ENCODE measurements at places on chromosomes 2 and 18.
A peak's percentile ranks its signal among the peaks of the same experiment; 100 is the strongest.

DNA sequence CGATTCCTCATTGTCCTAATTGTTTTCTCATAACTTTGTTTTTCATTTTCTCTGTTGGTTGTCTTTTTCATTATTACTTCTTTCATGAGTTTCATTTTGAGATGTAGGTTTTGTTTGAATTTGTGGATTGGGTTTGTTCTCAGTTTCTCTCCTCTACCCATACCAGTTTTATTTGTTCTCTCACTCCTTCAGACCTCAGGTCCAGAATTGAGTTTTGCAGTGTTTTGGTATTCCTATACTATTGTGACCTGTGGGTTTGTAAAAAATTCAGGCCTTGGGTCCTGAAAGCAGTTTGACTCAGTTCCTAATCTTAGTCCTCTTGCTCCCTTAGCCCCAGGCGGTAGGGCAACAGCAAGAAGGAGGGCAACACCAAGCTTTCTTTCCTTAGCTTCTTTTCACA, 28.3 kb upstream of the UBE2E3 start:
- no peak for DNase-seq

DNA sequence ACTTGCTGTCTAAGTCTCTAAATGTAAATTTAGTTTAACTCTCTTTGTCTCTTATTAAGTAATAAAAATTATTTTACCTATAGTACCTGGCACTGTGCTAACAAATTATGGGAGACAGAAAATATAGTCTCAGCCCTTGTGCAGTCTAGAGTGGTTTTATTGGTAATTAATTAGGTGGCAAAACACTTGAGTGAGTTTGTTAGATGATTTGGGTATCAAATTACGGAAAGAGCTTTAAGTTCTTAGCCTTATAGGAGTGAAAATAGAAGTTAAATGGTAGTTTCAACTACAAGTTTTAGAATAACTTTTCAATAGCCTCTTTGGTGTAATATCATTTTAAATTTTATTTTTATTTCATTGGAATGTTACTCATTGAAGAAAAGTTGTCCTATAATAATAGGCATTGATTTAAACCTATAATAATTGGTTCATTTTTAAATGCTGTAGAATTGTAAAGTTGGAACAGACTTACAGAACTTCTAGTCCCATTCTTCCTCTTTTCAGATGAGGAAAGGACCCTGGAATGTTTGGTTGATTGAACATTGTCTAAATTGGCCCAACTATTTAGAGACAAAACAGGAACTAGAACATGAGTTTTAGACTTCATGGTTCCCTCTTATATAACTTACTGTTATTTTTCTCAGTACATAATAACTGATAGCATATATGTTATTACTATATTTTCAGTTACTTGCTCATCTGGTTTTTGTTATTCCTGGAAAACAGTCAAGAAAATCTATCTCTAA, 10.2 kb upstream of the HTR2B start:
- no peak for DNase-seq

- no peak for DNase-seq
Measured at GRCh38 chr2:207311316-207312005, 145.7 kb upstream of the KLF7 start.

DNA sequence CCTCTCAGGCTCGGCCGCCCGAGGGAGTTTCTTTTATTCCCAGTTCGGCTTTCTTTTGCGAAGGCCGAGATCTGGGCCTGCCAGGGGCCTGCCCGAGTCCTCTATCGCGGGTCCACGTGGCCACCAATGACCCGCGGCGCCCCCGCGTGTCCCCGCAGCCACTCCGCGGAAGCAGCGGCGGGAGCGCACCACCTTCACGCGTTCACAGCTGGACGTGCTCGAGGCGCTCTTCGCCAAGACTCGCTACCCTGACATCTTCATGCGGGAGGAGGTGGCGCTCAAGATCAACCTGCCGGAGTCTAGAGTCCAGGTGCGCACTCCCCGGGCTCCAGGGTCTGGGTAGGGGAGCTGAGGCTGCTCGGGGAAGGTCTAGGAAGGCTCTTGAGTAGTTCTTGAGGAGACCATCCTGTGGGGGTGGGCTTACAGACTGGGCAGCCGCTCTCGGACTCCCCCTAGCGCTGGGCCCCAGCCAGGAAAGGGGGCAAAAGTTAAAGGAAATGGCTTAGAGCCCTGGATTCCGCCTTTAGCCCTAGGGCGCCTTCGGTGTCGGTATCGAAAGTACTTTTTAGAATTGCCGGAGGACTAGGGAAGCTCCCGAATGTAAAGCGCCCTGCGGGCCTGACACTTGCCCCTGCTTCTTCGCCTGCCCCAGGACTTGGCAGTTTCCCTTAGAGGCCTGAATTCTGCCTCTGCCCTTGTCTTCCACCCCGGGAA, 3.4 kb downstream of the OTX1 start:
- DNase-seq, result no peak

GRCh38 chr2:239811111-239811781, 213.9 kb downstream of the NDUFA10 start:
- DNase-seq, result no peak

- DNase-seq, result no peak
Measured at GRCh38 chr2:20115902-20116301, 64.5 kb upstream of the LAPTM4A start.

DNA sequence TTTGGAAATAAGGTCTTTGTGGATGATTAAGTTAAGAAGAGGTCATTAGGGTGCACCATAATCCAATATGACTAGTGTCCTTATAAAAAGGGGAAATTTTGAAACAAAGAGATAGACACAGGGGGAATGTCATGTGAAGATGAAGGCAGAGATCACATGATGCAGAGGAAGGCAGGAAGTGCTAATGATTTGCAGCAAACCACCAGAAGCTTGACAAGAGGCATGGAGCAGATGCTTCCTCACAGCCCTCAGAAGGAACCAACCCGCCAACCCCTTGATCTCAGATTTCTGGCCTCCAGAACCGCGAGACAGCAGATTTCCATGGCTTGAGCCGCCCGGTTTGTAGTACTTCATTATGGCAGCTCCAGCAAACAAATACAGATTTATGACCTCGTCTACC, 17.4 kb upstream of the SMARCAL1 start:
- no peak for DNase-seq

DNA sequence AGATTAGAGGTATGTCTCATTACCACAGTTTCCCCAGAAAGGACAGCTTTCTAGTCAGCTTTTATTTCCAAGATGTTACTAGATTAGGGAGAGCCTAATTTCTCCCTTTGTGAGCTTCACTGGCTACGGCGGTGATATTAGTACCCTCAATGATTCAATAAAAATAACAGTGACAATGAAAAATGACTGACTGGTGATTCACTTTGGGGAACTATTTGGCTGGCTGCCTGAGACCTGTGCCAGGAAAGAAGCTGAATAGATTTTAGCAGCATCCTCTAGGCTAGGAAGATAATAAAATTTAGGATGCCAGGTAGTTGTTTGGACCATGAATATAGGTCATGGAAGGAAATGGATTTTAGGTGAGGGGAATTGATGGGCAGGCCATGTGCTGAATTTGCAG, 178.7 kb downstream of the FMNL2 start:
- no peak for DNase-seq

DNA sequence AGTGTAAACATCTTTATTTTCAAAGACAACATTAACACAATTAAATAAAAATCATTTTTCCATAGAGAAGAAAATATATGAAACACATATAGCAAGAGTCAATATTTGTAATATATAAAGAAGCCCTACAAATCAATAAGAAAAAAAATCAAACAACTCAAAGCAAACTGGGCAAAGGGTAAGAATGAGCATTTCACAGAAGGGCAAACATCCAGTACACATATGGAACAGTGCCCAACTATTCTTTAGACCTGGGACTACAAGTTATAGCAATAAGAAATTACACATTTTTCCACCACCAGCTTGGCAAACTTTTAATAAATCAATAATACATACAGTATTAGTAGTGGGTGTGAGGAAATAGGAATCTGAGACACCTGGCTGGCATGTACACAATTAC, 324.1 kb downstream of the CYP26B1 start:
- DNase-seq, result no peak

GRCh38 chr2:116467243-116467642, 1347.2 kb upstream of the DDX18 start:
- DNase-seq, result no peak

- no peak for DNase-seq
Measured at GRCh38 chr2:127560931-127561280, 25.4 kb downstream of the MYO7B start.

- DNase-seq, result no peak
Measured at GRCh38 chr2:46336283-46336959, 39.2 kb downstream of the EPAS1 start.

- no peak for DNase-seq
Measured at GRCh38 chr2:17461087-17461475, 57.2 kb downstream of the RAD51AP2 start.

DNA sequence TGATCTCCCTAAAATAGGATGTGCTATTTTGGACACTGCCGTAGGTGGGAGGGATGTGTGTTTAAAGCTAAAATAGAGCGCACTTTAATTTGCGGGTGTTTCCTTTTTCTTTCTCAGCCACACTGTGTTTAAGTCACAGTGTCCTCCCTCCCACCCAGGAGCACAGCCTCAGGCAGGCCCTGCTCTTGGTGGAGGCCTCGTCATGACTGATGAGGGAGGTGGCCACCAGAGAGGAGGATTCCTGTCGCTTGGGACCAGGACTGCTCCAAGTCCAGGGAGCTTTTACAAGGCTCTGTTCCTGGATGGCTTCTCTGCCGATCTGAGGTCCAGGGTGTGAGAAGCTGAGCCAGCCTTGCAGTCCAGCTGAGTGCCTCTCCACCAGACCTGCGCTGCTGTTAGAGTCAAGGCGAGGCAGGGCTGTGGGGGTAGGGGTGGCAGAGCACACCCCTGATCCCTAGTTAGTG, 33.5 kb downstream of the INPP4A start:
- DNase-seq, result no peak

DNA sequence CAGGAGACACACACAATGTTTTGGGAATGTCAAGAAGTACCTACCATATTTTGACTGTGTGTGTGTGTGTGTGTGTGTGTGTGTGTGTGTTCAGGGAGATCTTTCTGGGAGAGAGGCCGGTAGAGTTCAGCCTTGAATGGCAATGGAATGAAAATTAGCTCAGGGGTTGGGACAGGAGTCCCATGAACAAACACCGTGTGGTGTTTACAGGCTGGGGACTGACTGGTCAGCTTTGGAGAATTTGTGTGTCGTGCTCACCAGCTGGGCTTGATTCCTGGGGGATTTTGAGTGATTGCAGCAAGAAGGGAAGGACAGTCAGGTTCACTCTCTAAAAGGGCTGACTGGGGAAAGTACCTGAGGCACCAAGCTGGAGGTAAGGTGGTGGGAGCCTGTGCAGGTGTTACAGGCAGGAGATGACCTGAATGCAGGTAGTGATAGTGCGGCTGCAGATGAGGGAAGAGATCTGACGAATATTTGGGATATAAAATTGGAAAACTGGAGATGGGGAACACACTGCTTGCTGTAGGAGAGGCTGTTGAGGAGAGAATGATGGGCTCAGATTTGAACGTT, 2.5 kb upstream of the ADNP2 start:
- no peak for DNase-seq

GRCh38 chr18:28086670-28087552, 90.0 kb downstream of the CDH2 start:
- DNase-seq, result peak; percentile 38

DNA sequence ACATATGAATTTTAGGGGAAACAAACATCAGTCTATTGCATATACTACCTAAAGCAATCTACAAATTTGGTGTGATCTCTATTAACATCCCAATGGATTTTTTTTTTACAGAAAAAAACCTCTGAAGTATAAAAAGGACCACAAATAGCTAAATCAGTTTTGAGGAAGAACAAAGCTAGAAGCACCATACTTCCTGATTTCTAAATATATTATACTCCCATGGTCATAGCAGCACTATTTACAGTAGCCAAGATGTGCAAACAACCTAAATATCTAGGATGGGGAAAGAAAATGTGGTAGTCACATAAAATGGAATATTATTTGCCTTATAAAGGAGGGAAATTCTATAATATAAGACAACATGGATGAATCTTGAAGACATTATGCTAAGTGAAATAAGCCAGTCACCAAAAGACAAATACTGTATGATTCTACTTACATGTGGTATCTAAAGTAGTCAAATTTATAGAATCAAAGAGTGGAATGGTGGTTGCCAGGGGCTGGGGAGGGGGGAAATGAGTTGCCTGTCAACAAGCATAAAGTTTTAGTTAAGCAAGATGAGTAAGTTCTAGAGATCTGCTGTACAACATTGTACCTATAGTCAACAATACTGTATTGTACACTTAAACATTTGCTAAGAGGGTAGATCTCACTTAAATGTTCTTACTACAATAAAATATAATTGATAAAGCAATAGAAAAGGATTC, 17.6 kb upstream of the CASP8 start:
- DNase-seq, result no peak

DNA sequence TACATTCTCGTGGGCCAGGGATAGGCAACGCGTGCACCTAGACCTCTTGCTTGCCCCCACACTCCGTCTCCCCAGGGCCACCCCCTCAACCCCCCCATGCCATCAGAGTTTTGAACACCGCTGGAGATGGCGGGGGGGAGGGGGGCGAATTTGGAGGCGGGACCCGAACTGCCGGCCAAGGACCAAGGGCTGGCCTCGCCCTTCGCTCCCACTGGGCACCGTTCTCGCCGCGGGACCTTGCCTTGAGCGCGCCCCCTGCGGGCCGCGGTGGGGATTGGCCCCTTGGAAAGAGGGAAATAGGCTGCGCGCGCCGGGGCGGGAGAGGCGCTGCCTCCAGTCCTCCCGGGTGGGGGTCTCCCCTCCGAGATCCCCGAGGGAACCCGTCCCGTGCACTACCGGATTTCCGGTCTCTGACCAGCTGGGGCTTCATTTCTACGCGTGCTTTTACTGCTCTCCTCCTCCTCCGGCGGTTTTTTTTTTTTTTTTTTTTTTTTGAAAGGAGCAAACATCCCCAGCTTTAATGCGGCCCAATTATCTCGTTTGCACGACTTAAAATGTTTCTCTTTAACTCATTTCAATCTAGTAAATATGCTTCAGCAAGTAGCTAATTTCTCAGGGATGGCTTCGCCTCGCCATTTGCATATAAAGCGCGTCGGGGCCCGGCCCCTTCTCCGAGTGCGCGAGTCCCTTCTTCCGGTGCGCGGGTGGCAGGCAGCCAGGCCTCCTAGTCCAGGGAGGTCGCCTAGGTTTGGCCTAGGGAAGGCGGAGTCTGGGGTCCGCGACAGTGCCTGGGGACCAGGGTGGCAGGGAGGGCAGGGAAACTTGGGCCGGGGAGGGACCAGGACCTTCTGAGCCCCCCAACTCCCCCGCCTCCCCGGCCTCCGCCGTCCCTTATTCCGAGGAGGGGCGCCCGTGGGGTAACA, 10.0 kb upstream of the GBX2 start:
- DNase-seq, result no peak

- DNase-seq, result peak; percentile 13
Measured at GRCh38 chr18:59454909-59455727, 96.1 kb upstream of the LMAN1 start.
